ENCODE measurements at places on chromosomes 13 and 19.

- no peak for DNase-seq
Observed at GRCh38 chr13:33250609-33251008, 34.9 kb downstream of the STARD13 start.

DNA sequence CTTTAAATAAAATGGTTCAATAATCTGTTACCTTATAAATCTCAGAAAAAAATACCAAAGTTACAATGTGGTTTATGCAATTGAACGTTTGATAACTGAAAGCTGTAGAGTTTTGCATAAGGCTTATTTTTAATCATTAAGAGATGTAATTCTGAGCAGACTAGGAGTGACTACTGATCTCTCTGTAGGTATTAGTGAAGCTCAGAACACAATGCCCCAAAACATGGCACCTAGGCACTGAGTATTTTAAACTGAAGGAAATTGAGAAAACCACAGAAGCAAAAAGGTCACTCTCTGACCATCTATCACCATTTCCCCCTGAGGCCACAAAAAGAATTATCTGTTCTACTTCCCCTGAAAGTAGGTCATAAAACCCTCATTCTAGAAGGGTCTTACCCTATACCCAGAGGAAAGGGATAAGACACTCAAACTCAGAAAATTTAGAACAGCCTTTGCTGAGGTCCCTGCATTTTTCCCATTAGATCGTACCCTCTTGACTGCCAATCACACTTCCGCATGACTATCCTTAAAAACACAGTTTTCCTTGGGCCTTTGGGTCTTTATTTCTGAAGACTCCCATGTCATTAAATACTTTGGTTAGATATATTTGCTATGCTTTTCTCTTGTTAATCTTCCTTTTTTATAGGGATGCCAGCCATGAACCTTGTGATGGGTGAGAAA, 158.1 kb downstream of the PCDH9 start:
- DNase-seq, result no peak

DNA sequence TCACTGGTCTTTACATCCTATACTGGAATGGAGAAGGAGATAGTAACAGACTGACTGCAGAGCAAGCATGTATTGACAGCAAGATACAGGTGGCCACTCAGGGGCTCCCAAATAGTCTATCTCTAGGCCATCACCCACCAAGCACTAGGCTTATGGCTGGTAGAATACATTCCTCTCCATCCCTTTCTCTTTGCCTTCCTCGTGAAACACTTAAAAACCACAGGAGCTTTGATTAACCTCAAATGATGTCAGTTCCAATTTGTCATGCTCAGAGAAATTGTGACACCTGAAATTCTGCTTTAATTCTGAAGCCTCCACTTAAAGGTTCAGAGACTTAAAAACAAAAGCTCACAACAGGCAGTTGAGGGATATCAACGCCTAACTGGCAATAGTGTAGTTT, 17.2 kb downstream of the ENOX1 start:
- no peak for DNase-seq

DNA sequence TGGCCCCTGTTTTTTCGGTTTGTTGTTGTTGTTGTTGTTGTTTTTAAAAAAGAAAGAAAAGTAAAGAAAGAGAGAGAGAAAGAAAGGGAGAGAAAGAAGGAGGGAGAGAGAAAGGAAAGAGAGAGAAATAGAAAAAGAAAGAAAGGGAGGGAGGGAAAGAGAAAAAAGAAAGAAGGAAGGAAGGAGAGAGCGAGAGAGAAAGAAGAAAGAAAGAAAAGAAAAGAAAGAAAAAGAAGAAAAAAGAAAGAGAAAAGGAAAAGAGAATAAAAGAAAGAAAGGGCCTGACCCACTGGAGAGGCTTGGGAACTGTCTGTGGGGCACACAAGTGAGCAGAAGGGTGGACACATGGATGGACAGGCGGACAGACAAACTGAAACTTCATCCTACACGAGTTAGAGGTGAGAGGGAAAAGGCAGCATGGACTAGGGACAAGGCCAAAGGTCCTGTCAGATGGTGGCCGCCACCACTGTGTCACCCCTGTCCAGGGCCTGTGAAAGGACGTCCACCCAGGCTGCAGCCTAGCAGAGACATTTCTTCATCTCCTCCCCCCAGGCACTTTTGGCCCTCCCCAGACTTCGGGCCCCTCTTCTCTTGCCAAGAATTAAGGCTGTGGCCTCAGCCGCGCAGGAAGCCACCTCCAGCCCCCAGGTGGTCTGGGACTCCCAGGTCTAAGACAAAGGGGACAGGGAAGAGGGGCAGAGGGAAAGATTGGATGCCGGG, 9.1 kb upstream of the BCAM start:
- no peak for DNase-seq

DNA sequence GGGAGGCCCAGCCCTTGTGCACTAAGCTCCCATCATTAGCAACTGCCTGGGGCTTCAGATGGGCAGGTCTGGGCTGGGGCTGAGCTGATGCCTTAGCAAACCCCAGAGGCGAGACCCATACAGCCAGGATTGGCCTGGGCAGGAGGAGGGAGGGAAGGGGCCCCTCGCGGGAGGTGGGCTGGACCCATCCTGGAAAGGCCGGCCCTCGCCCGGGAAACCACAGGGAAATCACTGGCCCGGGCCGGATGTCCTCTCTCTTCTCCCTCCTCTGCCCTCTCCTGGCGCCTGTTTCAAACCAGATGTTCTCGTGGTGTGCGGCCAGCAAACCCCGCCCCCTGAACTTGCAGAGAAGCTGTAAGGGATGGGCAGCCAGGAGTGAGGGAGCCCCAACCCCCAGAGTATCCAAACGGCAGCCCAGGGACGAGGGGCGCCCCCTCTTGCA, 43.1 kb downstream of the TMEM255B start:
- no peak for DNase-seq

DNA sequence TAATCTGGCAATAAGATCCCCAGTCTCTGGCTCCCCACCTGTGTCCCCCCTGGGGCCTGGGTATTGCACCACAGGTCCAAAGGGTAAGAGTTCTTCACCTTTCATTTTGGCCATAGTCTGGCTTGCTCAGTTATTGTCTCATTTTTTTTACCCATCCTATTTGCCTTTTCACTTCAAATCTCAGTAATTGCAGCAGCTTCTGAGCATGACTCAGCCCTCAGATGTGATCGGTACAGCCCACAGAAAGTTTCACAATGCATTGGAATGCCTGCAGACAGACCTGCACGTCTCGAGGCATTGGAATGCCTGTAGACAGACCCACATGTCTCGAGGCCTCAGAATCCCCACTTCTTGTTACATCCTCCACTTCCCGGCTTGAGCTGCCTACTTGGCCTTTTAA, 173.6 kb downstream of the NUFIP1 start:
- no peak for DNase-seq

DNA sequence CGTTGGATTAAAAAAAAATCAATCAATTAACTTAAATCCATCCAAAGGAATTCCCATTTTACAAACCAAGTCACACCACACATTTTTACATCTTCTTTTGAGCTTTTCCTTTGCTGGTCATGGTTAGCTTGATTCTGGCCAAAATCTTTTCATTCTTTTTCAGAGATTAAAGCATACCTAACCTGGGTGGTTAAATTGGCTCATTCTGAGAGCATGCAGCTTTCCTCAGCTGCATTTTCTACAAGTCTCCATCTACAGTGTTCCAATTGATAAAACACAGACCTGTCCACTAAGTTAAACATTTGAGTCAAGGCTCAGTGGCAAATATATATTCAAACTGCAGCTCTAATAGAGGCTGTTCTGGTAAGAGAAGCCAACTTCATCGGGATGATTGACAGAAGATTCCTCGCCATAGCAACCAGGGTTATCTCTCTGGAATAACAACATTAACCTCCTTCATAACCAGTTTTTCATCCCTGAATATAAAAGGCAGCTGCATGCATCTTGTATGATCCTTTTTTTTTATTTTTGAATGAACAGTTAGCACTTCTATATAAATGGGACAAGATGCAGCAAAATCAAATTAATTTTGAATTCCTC, 106.2 kb downstream of the DNAJC15 start:
- DNase-seq, result no peak

DNA sequence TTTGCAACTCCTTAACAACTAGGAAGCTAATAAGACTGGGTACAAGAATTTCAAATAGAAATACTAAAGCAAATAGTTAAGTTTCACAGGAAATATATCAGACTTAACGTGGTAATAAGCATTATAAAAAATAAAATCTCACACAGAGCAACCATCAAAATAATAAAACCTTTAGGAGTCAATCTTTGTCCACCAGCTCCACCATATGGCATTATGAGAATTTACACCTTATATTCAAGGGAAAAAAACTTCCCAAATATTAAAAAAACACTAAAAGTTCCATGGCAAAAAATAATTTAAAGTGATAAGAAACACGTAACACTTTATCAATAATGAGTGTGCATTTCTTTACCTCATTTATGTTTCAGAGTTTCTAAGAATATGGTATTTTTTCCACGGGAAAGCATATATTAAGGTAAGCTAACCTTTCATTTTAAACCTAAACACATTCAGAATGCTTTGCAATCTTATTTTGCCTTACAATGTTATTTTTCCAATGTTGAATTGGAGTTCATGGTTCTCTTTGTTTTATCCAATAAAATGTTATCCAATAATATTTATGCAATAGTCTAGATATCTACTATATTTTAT, 423.2 kb upstream of the SGCG start:
- no peak for DNase-seq

- DNase-seq, result no peak
Observed at GRCh38 chr19:38538386-38538785, 79.4 kb downstream of the MAP4K1 start.

- DNase-seq, result no peak
Observed at GRCh38 chr19:13796301-13797057, 1.2 kb downstream of the ZSWIM4 start.

DNA sequence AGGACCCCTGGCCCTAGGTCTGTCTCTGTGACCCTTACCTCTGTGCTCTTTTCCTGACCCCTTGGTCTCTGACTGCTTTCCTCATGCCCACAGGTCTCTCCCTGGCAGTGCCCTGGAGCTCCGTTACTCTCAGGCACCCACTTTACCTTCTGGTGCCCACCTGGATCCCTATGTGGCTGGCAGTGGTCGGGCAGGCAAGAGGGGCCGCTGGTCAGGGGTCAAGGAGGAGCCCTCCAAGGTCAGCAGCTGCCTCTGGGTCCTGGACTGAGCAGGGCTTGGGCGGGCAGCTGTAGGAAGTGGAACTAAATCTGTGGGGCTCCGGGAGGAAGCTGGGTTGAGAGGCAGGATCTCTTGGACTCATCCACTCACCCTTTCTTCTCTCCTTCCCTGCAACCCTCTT, 16.3 kb downstream of the PPFIA3 start:
- DNase-seq, result no peak

GRCh38 chr19:53958823-53959757, 3.6 kb upstream of the CACNG8 start:
- no peak for DNase-seq

- no peak for DNase-seq
Observed at GRCh38 chr13:82439159-82439904, 1442.9 kb downstream of the SLITRK1 start.

GRCh38 chr19:22261596-22261995, 24.6 kb upstream of the ZNF729 start:
- no peak for DNase-seq

DNA sequence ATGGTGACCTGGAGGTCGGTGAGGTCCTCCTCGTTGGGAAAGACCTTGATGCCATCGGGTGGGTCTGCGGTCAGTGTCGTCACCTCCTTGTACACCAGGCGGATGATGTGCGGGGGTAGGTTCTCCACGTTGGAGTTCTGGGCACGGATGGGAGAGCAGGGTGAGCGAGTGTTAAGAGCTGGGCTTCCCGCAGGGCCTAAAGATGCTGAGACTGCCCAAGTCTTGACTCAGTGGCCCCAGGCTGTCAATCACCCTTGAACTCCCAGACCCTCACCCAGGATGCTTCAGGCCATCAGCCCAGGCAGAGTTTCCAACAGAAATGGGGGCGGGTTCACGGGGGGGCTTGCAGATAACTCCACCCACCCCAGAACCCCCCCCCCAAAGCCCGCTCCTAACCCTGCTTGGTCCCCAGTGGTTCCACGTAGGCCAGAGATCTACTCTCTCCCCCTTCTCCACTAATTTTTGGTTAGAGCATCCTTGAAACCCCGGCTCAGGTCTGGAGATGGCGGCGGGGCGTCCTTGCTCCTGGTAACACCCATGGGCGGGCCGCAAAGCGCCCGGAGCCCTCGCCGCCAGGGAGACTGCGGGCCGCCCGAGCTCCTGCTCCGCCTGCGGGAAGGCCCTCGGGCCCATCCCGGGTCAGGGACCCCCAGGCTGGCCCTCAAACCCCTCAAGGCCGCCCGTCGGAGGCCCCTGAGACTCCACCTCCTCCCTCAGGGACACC, 600 bp downstream of the UBE2S start:
- no peak for DNase-seq

DNA sequence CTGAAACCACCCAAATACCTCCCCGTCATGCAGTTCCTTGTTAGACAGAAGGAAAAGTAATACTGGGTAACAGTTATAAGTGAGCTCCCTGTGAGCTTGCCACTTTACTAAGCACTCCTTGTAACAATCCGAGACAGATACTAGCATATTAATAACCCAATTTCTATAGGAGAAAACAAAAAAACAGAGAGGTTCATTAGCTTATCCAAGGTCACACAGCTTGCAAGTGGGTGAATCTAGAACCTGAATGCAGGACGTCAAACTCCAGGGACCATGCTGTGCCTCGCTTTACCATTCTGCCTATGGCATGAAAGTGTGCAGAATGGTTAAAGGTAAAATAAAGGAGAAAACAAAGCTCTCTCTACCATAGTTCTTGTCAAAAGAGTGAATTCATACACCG, 15.4 kb downstream of the SIGLEC5 start:
- no peak for DNase-seq

GRCh38 chr19:2529473-2529918, 53.6 kb downstream of the GADD45B start:
- DNase-seq, result no peak

DNA sequence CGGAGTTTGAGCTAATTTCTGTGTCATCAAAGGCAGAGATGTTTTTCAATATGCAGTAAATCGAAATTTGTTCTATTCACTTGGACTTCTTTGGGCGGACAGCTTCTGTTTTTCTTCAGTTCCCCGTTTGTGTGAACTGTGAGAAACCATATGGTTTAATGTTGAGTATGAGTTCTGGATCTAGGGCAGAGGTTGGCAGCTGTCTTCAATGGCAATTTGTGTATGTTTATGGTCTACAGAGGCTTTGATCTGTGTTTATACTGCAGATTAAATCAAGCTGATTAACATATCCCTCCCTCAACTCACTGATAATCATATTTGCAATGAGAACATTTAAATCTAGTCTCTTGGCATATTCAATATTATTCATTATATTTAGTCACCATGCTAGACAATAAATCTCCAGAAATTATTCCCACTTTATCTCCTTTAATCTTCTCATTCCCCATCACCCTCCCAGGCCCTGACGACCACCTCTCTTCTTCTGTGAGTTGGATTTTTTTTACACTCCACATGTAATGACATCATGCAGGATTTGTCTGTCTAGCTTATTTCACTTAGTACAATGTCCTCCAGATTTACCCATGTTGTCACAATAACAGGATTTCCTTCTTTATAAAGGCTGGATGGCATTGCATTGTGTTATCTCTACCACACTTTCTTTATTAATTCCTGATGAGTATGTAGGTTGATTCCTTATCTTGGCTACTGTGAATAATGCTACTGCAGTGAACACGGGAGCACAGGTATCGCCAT, 9.0 kb downstream of the ZNF331 start:
- no peak for DNase-seq

GRCh38 chr13:30577401-30577852, 40.3 kb upstream of the USPL1 start:
- DNase-seq, result no peak
